ENCODE measurements at places on chromosomes 13 and 19.

GRCh38 chr13:91141543-91142061 lies 205.9 kb upstream of the MIR17HG start:
- DNase-seq: no peak

DNA sequence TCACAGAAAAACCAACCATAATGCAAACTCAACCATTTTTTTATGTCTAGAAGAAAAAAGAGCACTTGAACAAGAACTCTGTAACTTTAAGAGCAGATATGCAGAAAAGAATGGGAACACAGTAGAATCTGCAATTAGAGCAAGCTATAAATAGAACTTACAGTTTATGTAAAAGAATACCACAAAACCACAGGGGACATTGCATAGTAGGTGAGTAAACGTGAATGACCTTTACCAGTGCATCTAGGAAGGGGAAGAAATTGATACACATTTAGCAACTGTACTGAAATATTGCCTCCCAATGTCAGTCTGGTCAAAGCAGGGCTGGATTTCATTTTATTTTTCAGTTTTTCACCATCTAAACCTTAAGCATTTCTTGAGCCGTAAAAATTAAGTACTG lies 242.2 kb upstream of the EDNRB start:
- DNase-seq: no peak

- DNase-seq: peak; percentile 82
These were observed 24.1 kb upstream of the UBAC2 start for GRCh38 chr13:99176309-99177276.

DNA sequence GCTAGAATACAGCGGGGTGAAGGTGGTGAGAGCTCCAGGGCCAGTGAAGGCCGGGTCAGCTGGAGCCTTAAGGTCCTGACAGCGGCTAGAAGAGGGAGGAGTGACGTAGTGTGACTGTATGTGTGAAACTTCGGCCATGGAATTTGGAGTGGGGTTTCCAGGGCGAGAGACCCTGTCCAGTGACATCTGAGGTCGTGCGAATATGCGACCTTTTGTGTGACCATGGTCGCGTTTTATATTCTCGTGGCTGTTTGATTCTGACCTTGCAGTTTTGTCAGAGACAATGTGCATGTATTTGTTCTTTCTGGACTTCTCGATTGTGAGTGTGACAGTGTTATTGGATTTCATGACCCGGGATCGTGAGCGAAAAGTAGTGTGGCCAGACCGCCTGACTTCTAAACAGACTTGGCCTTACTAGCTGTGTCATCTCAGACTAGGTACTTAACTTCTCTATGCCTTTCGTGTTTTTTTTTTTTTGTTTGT lies 405 bp upstream of the ZNF569 start:
- no peak for DNase-seq

GRCh38 chr19:45162608-45163143 lies 1.9 kb upstream of the NKPD1 start:
- DNase-seq: no peak

DNA sequence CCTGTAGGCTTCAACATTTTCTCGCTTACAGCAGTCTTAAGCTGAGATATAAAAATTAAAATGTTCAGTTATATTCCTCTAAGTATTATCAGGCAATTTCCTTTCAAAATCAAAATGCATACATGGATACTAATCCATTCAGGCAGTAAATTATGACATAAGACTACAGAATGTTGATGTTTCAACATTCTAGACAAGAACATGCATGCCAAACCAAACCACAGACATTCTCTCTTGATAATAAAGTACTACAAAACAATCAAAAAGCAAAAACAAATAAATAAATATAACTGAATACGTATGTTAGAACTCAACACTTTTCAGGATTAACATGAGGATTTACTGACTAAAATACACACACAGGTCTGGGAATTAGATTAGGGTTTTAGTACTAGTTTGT lies 7.7 kb downstream of the DIS3 start:
- DNase-seq: no peak

DNA sequence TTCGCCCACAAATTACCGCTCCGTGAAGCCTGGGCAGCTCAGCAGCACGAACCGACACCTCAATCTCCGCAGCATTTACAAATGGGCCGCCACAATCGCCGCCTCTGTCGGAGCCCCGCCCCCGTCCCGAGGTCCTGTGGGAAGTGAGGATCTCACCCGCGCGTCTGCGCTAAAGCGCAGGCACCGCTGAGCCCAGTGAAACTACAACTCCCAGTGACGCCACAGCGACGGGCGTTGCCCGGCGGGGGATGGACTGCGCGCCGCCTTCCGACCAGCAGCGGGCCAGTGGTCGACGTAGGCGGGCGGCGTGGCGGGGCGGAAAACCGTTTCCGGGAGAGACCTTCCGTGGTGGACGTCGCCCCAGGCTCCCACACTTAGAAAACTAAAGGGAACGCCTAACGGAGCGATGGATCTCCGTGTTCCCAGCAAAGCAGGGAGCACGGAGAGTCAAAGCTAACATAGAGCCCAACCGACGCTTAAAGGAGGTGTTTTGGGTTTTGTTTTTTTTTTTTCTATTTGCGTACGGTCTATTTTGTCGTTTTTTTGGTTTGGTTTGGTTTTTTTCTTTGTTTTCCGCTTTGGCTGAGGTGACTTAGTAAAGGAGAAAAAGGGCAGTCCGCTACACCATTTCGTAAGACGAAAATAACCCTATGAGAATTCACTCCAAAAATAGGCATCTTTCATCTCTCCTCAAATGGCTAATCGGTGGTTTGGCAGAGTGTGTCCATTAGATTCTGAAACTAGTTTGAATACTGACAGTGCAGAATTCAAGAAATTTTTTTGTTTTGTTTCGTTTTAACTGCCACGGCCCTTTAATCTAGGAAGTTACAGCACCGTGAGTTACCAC lies 159.0 kb downstream of the RNF17 start:
- peak; percentile 94 for DNase-seq

GRCh38 chr13:42681326-42682100 lies 99.9 kb upstream of the FAM216B start:
- DNase-seq: no peak

DNA sequence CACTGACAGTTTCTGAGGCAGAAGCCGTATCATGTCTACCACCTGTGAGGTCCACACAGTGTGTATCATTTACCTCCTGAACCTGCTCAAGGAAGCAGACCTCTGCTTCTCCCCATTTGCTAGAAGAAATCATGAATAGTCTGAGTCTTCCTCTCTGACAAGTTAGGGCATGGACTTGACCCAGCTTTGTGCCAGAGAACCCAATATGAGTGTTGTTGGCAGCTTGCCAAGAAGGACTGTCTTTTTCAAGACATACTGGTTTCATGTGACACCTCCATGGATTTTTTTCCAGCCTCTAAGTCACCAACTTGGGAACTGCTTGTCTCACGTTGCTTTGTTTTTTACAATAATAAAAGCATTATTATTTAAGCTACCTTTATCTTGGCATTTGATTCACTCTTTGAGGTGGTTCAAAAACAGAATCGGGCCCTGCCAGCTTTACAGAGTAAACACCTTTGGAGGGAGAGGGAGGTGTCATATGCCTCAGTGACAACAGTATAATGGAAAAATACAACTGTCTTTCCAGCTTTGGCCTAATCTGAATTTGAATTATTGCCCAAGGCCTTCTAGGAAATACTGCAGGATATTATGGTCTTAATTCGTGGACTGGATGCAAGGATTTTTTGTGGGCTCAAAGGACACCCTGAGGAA lies 9.6 kb downstream of the ZNF211 start:
- DNase-seq: no peak

GRCh38 chr19:23917856-23918255 lies 3.2 kb downstream of the ZNF726 start:
- no peak for DNase-seq

- no peak for DNase-seq
These were observed 30.6 kb downstream of the GSX1 start for GRCh38 chr13:27822873-27823311.

DNA sequence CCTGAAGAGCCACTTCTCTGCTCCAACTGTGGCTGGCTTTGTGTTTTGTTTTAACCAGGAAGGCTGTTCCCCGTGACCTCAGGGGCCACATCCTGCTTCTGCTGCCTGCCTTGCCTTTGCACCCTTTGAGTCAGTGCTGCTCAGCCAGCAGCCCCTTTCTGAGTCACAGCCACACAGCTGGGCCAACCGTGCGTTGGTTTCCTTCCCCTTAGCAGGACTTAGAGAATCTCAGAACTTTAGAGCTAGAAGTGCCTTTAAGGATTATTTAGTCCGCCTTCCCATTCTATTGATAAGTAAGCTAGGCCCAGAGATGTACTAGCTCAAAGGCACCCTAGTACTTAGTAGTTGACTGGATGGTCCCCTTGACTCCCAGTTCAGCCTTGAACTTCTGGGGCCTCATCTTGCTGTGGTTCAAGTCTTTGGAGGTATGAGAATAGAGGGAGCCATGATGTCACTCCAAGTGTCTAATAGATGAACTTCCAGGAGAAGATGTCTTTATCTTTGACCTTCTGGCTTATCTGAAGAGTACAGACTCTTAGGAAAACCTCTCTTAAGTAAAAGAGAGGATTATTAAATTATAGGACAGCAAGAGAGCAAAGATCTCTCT lies 8.0 kb downstream of the RGCC start:
- DNase-seq: peak; percentile 85

DNA sequence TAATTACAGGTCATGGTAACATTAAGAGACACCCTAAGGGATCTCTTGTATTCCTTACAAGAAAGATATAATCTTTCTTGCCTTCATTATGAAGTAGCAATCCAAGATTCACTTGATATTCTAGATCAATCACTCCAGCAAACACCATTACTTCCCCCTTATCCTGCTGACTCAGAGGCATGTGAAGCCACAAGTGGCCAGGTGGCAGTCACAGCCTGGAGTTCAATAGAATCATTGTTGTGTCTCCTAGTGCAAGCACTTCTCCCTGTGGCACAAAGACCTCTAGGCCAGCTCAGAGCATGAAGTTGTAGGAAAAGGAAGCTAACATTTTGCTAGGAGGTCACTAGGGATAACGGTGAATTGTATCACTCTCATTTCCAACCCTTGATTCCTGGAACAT lies 864.3 kb upstream of the ATXN8OS start:
- no peak for DNase-seq

DNA sequence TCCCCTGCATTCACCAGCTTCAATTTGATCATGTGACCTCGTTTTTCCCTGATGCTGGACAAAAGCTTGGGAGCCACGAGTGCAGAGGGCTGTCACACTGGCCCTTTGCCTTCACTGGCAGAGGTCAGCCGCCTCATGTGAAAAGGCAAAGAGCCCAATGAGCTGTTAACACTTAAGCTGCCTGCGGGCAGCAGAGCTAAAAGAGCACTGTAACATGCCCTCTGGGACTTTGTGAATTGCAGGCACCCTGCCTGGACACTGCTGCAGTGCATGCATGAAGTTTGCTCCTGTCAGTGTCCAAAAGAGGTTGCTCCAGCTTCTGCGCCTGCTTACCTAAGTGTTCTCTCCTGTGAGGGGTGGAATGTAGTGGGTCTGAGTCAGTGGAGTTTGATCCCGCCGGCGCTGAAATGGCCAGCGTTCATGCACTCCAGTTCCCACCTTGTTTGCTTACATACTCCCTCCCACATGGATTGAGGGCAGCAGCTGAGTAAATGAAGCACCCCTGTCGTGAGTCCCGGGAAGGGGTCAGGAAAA lies 193.7 kb downstream of the RFC3 start:
- DNase-seq: no peak

Data from activated T-cell treated with anti-CD3 and anti-CD28 coated beads, Interleukin-2, amount 50 U/mL, for 24 hours (primary cell).